ENCODE measurements at places on chromosomes 1 and 21.
A peak's percentile ranks its signal among the peaks of the same experiment; 100 is the strongest.

DNA sequence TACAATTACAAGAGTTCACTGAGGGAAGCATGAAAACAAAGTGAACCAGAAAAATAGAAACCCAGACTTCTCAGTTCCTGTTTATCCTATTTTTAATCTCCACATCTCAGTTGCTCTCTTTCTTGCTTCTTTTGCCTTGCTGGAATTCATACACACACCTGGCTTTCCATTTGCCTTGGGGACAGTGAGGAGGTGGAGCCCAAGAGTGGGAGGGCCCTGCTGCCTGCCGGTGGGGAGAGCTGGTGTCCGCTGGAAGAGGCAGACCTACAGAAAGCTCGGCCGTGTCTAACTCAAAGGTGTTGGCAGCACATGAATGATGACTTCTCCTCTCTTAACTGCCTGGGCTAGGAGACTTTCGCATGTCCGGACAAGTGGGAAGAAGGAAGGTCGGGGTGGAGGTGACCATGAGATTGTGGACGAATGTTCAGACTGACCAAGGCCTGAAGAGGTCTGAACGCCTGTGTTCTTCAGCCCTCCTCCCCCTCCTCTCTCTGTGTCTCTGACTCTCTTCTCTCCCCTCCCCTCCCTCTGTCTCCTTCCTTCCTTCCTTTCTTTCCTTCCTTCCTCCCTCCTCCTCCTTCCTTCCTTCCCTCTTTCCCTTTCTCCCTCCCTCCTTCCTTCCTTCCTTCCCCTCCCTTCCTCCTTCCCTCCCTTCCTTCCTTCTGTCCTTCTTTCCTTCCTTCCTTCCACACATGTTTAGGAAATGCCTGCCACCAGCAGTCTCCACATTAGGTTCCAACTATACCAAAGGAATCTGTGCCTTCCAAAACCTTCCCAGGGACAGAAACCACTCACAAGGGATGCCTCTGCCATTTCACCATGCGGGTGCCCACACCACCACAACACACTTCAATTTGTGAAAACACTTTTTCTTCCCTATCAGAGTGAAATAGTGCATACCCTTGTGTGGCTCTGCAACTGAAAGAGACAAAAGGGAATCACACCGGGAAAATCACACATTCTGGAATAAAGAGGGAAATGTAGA lies 157.3 kb upstream of the RUNX1 start:
- peak; percentile 31 for DNase-seq

GRCh38 chr1:73644198-73644597 lies 553.8 kb downstream of the LRRIQ3 start:
- DNase-seq, result no peak

GRCh38 chr1:116886291-116886878 lies 23.3 kb upstream of the PTGFRN start:
- DNase-seq, result no peak

- no peak for DNase-seq
Measured at GRCh38 chr1:227390525-227390924, 72.2 kb upstream of the CDC42BPA start.

- DNase-seq, result no peak
Measured at GRCh38 chr1:62024690-62025089, 170.0 kb upstream of the L1TD1 start.

GRCh38 chr1:76615253-76616035 lies 251.8 kb upstream of the ST6GALNAC5 start:
- DNase-seq, result no peak

DNA sequence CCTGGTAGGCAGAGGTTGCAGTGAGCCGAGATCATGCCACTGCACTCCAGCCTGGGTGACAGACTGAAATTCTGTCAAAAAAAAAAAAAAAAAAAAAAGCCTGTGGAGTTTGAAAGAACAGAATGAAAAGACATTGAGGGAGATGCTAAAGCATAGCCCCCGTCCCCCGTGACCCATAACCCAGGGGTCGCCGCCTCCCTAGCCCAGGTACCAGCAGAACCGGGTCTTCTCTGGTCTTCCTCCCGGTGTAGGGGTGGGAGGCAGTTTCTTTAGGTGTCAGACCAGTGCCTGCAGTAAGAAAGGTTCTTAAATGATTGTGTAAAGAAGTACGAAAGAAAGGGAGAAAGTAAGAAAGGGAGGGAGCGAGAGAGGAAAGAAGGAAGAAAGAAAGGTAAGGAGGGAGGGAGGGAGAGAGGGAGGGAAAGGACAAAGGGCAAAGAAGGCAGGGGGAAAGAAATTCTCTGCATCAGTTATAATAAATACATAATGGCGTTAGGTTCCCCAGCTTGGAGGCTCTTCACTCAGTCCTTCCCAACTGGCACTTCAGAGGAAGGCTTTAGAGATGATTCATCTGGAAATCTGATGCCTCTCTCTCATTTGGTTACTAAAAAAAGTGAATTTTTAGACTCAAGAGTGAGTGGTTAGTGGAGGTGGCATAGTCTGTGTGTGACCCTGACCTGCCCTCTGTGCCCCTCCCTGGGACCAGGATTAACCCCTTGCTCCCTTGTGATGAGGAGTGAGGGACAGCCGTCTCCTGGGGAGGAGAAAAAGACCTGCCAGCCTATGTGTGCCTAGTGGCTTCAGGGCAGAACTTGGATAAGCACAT lies 1.1 kb downstream of the IL24 start:
- no peak for DNase-seq

DNA sequence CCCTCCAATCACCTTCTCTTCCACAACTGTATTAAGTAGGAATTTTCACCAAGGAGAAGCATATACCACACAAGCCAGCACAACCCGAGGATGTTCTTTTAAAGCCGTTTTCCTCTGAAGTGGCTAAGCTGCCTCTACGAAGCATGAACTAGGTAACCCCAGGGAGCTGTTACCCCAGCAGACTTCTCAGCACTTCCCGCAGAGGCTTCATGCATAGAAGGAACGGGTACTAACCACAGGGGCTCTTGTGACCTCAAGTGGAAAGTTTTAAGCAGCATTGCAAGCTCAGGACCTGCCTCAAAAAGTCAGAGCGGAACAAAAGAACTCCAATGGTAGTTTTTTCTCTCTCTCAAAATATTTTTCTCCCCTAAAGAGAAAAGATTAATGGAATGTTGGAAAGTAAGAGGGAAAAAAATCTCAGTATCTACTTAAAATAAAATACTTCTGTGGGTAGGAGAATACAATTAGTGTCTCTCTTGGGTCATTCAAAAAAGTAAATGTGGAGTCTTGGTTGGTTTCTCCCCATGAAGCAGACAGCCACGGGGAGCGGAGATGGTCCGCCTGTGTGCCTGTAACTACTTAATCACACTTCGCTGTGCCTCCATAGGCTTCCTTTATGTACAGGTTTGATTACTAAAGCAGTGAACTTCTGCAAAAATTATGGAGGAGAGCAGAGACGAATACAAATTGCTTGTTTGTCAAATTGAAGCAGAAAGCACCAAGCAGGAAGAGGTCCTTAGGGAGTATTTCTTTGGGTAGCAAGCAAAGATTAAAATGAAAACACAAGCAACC lies 40.9 kb downstream of the STX6 start:
- DNase-seq, result no peak

GRCh38 chr1:211800925-211801607 lies 29.5 kb downstream of the LPGAT1 start:
- no peak for DNase-seq

DNA sequence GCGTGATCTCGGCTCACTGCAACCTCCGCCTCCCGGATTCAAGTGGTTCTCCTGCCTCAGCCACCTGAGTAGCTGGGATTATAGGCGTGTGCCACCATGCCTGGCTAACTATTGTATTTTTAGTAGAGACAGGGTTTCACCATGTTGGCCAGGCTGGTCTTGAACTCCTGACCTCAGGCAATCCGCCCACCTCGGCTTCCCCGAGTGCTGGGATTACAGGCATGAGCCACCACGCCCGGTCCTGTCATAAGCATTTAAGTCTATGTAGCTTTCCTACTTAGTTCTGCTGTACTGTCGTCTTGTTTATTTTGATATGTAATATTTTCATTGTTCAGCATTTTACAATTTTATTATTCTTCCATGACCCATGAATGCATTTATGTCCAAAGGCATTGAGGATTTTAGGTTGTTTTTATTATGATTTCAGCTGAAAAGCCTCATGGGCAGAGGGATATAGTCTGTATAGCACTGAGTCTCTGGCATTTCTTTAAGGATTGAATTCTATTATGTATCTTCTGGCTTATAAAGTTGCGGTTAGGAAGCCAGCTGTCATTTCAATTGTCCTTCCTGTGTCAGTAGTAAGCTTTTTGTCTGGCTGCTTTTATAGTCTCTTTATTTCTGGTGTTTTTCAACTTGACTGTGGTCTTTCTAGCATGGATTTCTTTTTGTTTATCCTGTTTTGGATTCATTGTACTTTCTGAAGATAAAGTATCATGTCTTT lies 9.2 kb downstream of the AGPAT3 start:
- no peak for DNase-seq

DNA sequence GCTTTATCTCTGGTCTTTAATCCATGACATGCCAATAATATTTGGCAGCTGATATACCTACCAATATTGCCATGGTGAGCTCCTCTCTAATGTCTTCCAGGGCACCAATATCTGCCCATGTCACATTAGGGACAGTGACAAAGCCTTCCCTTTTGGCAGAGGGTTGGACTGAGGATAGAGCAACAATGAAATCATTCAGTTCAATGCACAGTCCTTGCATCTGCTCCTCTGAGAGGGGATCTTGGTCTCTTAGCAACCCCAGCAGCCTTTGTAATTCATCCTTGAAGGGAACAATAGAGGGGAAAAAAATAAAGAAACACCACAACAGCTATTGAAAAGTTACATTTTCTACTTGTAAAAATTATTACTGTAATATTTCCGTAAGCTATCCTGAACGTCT lies 42.3 kb downstream of the NVL start:
- no peak for DNase-seq

DNA sequence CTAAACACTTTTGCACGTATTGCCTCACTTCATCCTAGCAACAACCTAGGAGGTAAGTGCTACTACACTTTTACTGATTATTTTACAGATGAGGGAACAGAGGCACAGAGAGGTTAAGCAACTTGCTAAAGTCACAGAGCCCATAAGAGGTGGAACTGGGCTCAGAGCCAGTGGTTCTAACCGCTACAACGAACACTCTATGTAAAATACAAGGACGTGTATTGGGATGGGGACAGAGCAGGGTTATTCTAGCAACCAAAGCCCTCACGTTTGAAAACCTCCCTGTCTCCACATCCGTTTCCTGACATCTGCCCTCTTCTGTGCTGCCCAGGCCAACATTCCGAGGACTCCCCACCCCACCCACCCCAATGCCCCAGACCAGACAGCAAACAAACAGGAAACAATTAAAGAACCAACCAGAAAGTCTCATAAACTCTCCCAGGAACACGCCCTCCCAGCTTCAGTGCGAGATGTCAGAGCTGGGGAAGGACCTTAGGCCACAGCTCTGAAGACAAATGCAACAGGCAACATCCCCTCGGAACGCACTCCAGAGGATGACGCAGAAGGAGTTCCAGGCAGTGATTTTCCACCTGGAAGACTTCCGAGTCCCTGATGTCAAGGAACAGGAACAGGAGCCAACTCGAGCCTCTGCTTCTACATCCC lies 41.1 kb downstream of the GLIS1 start:
- DNase-seq, result peak; percentile 15

GRCh38 chr1:152179566-152179965 lies 20.5 kb upstream of the RPTN start:
- no peak for DNase-seq

- DNase-seq, result no peak
Measured at GRCh38 chr1:152502496-152503180, 8.0 kb upstream of the LCE5A start.

DNA sequence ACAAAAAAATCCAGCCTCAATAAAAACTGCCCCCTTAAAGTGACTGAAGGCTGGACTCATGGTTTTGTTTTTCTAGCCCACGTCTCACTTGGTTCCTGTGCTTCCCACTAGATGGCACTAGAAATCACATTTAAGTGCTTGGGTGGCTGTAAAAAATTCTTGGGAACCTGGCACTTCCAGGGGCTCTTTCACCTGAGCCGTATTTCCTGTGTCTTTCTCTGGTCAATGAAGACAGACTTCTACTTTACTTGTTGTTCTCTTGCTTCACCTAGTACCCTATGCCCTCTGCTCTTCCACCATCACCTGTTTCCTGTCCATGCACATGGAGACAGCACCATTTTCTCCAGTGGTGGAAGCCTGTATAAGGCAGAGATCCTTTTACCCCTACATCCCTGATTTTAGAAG lies 20.0 kb downstream of the METTL13 start:
- no peak for DNase-seq

DNA sequence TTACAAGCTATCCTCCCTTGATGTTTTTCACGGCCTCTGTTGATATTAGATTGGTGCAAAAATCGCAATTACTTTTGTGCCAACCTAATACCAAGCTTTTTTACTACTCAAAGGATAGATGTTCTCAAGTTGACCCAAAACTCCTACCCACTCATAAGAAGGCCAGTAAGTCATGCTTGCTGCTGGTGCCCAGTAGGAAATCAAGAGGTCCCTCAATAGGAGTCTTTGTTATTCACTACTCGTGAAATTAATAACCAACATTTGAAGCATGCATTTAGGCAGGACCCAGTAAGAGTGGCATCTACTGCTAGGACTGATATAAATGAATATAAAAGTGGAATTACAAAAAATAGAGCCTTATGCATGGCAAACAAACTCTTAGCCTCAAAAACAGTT lies 52.6 kb downstream of the APP start:
- DNase-seq, result no peak

DNA sequence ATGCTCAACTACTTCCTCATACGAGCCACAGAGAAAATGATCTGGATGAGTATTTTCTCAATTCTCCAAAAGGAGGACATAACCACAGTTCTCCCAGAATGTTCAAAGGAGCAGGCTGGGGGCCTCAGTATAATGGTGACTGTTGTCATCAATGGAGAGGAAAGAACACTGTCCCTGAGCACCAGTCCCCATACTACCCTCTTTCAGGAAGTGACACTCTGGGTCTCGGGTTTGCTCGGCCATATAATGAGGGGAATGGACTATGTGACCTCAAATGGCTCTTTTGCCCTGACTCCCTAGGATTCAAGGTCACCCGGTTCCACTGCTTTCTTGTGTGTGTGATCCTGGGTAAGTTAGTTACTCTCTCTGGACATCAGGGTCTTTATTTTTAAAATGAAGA lies 22.8 kb downstream of the SLC9A1 start:
- DNase-seq, result no peak

GRCh38 chr1:186057086-186057485 lies 318.0 kb downstream of the TPR start:
- no peak for DNase-seq

GRCh38 chr21:45424854-45425795 lies 20.2 kb downstream of the COL18A1 start:
- no peak for DNase-seq

GRCh38 chr1:59976194-59977074 lies 49.9 kb upstream of the CYP2J2 start:
- DNase-seq, result peak; percentile 74

GRCh38 chr1:6823793-6824192 lies 38.5 kb downstream of the CAMTA1 start:
- no peak for DNase-seq

DNA sequence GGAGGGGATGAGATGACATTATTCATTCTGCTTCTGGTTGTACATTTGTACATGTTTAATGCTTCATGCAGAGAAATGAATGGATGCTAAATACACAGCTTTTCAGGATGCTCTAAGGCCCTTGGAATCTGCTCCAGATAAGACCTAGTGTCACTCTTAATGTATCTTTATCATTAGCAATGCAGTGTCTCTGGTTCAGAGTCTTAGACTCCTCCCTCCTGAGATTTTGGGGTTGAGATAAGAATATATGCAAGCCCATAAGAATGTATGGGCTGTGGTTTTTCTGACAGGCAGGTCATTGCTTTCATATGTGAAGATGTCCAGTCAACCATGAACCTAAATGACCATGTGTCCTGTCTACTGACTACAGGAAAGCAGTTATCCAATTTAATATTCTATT lies 415.5 kb downstream of the RPS6KC1 start:
- DNase-seq, result no peak

- no peak for DNase-seq
Measured at GRCh38 chr21:38273745-38274542, 17.2 kb downstream of the KCNJ15 start.
